ENCODE measurements at places on chromosomes 7 and 10.

- DNase-seq = no peak
Measured at GRCh38 chr10:9635691-9636090, 1382.0 kb upstream of the CELF2 start.

- no peak for DNase-seq
Measured at GRCh38 chr10:110851020-110851612, 20.6 kb upstream of the PDCD4 start.

DNA sequence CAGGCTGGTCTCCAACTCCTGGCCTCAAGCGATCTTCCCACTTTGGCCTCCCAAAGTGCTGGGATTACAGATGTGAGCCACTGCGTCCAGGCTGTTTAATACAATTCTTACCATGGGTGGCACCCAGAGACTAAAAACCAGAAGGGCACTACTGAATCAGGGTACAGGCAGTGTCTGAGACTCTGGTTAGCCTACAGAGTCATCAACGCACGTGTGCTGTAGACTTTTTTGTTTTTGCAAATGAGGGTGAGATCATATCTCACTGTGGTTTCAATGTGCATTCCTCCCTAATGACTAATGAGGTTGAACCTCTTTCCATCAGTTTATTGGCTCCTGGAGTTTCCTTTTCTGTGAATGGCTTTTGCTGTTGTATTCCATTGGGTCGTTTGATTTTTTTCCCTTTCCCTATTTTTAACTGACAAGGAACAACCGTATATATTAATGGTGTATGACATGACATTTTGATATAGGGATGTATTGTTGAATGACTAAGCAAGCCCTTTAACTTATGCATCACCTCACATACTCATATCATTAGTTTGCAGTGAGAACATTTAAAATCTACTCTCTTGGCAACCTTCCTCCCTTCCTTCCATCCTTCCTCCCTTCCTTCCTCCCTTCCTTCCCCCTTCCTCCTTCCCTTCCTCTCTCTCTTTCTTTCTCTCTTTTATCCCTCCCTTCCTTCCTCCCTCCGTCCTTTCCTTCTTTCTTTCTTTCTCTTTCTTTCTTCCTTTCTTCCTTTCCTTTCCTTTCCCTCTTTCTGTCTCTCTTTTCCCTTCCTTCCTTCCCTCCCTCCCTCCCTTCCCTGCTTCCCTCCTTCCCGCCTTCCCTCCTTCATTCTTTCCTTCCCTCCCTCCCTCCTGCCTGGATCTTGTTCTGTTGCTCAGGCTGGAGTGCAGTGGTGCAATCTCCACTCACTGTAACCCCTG, 9.3 kb upstream of the TMEM270 start:
- peak; percentile 59 for DNase-seq

DNA sequence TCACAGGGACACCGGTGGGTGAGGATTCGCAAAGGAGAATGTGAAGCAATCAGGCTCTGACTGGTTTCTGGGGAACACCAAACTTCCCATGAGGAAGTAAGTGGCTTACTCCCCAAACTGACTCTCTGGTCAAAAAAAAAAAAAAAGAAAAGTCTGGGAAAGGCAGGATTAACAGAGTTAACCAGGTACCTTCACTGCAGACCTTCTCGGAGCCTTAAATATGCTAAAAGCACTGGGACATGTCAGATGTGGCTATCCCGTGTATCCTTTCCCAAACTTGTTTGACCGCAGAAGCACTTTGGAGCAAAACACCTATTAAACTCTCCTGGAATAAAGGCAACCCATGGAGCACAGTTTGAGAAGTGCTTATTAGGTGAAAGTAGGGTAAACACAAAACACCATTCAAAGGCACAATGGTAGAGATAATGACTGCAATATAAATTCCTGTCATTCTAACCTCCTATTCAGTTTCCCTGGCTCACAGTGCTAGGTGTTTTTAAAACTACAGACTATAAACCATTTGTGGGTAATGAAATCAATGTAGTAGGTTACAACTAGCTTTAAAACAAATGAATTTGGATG, 44.1 kb upstream of the MXI1 start:
- no peak for DNase-seq

DNA sequence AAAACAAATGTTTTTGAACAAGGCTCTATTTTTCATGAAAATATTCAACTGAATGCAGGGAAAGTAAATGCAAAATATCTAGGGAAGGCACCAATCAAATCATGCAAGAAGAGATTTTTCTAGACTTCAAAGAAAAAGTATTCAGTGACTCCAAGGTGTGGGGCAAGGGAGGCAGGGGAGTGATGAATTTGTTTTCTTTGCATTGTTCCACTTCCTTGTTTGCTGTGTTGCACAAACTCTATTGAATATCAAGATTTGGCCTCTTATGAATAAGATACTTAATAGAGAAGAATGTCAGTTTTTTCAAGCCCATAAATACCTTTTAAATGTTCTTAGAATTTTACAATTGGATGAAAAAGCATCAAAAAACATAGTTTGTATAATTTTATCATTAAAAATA, 26.4 kb downstream of the STEAP1 start:
- no peak for DNase-seq

GRCh38 chr7:43771128-43771527, 12.6 kb downstream of the BLVRA start:
- DNase-seq = no peak
